ENCODE measurements at places on chromosomes 3 and 15.

- no peak for DNase-seq
Observed at GRCh38 chr15:67915461-67916374, 75.9 kb upstream of the RNU6-1 start.

DNA sequence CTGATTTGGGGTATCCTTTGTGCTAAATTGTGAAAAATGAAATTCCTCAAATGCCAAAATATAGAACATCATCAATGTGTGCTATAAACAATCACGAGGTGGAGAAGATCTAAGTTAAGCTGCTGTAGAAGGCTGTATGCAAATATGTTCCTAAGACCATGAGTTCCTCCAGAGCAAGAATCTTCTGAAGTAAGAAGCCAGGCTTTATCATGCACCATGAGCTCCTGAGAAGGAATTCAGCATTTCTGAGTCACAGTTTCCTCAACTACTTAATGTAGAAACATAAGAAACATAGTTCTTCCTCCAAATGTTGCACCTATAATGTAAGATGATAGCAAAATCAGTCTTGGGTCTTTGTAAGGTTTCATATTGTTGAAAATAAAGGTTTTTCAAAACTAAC is 241.7 kb upstream of the MDFIC2 start:
- no peak for DNase-seq

DNA sequence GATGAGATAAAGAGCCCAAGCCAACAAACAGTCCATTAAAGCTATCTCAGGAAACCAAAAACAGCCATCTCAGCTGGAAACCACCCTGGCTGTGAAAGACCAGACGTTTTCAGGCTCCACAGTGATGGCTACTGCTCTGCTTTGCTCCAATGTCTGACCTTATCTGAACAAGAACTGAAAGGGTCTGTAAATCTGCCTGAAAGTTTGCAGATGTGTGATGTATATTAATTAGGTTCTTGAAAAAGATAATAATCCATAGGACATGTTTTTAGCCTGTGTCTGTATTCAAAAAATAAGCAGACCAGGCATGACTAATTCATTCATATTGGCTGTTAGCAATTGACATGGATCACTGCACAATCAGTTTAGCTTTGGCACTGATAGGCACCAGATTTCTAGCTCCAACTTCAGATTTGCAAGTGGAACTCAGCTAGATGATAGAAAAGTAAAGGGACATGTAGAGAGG is 611.4 kb upstream of the NAALADL2 start:
- DNase-seq = no peak

DNA sequence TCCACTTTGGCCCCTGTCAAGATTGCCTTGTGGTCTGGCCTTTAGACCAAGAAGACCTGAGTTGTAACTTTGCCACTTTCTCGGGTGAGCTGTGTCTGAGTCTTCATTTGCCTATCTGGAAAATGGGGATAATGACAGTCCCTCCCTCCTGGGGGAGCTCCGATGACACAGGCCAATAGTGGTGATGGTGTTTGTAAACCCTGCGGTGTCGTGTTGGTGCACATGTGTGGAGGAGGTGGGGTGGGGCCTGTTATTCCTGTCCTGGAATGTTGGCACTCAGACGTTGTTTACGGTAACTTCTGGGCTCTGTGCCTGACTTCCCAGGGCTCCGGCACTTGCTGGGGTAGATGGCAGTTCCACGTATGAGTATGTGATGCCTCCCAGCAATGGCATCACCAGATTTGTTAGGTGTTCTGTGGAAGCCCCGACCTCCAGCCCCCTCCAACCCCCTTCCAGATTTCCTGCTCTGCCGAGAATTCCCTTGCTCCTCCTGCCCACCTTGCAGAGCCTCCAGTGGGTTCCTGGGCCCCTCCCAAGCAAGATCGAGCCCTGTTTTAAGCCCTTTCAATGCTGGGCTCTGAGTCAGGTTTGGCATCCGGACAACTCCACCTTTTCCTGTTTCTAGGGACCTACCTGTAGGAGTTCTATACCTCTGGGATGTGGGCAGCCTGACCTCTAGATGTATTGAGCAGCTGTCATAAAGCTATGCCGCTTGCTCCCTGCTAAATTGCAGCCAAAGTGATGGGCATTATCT is 31.4 kb downstream of the HRH1 start:
- no peak for DNase-seq

DNA sequence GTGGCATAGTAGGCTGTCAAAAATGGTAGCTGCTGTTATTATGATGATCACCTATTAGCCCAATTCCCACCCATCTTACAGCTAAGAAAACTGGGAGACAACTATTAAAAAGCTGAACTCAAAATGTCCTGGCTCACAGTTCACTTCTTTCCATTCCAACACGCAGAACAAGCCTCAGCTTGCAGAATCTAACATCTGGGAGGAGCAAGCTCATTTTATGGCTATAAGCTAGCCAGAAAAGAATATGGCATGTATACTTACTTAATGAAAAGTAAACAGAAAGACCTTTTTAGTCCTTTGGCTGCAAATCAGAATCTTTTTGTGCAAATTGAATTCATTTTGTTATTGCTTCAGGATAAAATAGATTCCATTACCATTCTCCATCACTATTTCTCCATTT is 34.8 kb upstream of the CFAP20DC start:
- DNase-seq = no peak

GRCh38 chr15:89647191-89647851 is 7.9 kb downstream of the KIF7 start:
- no peak for DNase-seq

DNA sequence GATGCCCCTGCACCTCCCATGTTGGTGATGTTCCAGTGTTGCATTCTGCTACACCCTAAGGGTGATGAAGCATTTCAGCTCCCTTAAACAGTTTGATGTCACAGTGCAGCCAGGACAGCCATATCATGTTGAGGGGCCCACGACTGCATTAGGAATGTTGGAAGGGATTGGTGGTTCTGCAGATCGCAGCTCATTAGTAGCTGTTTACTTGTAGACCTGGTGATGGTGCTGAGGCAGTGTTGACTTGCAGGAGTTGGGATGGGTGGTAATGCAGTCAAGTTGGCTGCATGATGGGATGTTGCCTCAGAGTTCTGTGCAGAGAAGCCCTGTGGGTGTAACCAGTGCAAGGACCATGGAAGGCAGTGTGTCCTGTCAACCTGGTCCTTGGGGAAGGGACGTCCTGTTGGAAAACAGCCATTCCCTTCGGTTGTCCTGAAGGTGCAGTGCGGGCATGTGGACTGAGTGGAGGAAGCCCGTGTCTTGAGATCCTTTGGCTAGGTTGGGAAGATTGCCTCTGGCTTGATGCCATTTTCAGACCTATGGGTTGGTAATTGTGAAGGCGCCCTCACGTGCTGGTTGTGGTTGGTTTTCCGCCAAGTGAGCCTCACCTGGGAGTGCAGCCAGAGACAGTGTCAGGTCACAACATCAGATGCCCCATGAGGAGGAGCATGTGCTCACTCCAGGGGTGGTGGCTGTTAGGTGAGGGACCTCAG is 100.7 kb downstream of the SNRPN start:
- DNase-seq = no peak

DNA sequence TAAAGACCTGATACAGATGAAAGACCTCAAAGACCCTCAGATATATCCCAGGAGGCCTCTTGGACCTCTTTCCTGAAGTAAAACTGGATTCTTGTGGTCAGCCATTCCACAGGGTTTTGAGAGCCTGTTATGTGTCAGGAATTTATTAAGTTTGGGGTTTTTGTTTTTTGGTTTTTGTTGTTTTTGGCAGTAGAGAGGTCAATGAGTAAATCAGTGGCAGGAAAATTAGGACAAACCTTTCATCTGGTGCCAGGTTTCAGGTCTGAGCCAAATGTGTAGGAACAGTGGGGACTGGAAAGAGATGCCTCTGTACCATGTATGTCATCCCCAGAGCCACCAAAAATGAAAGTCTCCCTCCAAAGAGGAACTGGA is 520.4 kb upstream of the MDFIC2 start:
- no peak for DNase-seq

GRCh38 chr3:166844329-166844728 is 535.8 kb downstream of the ZBBX start:
- no peak for DNase-seq

GRCh38 chr3:131236421-131236820 is 145.2 kb upstream of the NUDT16 start:
- no peak for DNase-seq

DNA sequence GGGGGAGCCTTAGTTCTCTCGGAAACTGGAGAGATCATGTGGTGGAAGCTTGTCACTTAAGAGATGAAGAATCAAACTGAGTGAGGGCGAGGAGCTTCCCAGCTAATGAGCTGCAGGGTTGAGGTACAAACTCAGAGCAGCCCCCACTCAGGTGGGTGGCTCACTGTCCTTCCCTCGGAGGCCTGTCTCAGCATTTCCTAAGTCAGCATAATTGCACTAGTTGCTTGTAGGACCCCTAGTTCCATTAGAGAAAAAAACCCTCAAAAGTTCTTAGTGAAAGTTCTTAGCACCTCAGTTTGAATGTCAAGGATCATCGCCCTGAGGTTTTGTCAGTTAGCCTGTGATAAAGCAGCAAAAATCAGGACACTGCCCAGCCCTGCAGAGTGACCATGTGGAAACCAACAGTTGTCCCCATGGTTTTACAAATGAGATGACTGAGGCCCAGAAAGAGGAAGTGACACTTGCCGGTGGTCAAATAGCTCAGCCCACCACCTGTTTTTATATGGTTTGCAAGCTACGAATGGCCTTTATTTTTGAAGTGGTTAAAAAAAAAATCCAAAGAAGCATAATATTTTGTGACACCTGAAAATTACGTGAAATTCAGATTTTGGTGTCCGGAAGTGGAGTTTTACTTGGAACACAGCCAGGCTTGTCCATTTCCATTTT is 11.9 kb downstream of the SMAD6 start:
- no peak for DNase-seq

DNA sequence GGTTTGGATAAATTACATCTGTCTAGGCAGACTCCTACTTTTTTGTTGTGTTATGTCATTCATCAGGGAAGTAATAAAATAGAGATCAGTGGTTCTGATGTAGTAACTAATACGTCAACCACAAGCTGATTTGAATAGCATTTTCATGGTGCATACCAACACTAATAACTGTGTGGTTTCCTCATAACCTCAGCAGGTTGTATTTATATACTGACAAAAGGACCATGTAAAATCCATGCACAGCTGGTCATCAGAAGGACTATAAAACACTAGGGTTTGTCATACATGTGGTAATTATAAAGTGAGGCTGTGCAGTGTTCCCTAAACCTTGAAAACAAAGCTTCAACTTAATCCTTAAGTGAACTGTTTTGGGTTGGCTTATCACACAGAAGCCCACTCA is 216.8 kb upstream of the RBMS3 start:
- DNase-seq = no peak

- no peak for DNase-seq
Observed at GRCh38 chr3:42301446-42302175, 35.6 kb upstream of the CCK start.

GRCh38 chr3:156776031-156776430 is 50.1 kb upstream of the LEKR1 start:
- DNase-seq = no peak

GRCh38 chr3:138646008-138646407 is 37.4 kb downstream of the FAIM start:
- no peak for DNase-seq

DNA sequence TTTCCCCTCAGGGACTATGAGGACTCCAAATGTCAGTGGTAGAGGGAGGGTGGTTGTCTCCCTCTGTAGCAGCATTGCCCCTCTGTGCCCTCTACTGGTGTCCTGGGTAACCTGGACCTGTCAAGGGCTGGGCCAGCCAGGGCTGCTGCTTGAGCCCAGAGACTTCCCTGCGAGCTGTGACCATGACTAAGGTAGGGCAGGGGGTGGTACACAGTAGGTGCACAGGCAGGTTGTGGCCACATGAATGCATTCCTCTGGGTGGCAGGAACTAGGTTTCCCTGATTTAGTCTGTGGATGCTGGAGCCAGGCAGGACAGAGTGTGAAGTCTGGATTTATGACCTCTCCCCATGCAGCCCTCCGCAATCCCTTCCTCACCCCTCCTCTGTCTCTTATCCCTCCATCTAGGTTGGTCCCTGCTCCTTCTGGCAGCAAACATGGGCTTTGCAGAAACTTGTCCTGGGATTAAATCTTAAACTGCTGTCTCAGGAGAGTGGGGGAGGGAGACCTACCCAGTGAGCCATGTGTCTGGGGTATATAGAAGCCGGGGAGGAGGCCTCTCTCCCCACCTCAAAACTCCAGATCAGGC is 8.7 kb upstream of the SEMA3F start:
- DNase-seq = no peak

DNA sequence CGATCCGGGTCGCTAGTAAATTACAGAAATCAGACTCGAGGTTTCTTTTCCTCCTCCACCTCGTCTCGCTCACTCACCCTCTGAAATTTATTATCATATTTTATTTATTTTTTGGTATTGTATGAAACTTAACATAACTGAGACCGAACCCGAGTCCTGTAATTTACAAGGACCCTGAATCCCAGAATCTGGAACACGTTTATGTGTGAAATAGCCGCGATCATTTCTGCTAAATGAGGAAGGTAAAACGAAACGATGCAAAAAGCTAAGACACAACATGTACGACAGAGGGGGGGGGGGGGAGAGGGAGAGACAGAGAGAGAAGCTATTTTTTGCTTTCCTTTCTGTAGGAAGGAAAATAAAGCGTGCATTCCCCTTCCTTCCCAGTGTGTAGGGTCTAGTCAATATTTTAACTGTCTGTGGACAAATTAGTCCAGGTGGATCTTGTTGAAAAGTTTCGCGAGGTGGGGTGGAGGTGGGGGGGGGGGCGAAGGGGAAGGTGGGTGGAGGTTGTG is 1.6 kb downstream of the BBX start:
- no peak for DNase-seq

- DNase-seq = no peak
Observed at GRCh38 chr3:16241225-16241624, 23.5 kb downstream of the DPH3 start.

GRCh38 chr15:87804451-87804850 is 452.1 kb downstream of the NTRK3 start:
- DNase-seq = no peak

DNA sequence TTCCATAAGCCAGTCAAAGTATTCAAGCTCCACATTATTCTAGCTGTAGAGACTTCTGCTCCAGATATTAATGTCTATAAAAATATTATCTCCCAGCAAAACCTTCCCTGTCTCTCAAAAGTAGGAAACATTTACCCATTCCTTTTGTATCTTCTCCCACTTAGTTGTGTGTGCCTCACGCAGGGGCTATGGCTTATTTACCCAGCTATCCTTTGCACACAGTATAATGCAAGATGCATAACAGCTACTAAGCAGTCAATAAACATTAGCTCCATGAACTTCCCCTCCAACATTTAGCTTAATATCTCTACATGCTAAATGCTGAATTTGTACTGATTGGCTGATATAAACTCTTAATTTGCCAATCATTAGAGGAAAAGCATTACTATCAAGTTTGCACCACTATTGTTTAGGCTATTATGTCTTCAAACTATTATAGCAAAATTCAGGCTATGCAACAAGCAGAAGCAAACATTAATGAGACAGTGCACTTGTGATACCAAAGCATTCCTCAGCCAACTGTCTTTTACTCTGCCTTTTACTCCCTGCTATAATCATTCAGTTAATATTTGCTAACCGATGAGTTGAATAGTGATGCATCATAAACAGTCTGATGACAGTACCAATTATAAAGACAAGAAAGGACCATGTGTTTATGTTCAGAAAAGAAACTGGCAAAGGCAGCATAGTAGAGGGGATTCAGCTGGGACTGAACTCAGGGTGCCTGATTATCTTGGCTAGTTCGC is 81.2 kb downstream of the PLCH1 start:
- no peak for DNase-seq

- DNase-seq = no peak
Observed at GRCh38 chr3:50493086-50493485, 10.3 kb downstream of the CACNA2D2 start.

- DNase-seq = no peak
Observed at GRCh38 chr3:171005648-171006047, 20.9 kb downstream of the SLC2A2 start.

- DNase-seq = no peak
Observed at GRCh38 chr3:115245899-115246298, 98.8 kb upstream of the ZBTB20 start.

GRCh38 chr3:159301961-159302360 is 500.1 kb downstream of the MFSD1 start:
- no peak for DNase-seq
